ENCODE measurements at places on chromosomes 6 and 20.

DNA sequence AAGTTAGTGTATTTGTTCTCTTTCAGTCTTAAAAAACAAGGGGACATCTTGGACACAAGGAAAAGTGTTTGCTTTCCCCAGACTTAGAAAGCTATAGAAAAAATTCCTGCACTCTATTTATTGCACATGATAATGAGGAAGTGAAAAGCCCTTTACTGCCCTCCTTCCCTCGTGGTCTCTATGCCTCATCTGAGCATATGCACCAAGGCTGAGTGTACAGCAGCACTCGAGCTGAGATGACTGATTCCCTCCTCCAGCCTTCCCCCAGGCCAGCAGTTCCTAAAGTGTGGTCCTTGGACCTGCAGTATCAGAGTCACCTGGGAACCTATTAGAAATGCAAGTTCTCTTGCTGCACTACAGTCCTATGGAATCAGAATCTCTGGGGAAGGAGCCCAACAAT lies 14.3 kb upstream of the LAMP5 start:
- DNase-seq, result no peak

DNA sequence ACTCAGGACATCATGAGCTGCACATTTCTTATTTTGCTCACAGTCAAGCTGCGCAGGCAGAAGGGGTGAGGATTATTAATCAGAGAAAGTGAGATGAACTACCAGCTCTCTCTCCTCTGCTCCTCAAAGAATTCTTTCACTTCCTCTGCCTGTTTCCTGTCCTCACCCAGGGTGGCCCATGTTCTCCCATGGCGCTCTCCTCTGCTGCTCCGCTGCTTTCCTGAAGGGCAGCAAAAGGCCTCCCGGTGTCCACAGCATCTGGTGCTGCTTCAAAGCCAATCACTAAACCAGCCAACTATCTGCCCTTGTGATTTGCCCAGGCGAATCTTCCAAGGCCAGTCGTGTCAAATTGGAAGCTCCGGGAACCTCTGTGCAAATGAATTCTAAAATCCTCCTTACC lies 324.2 kb downstream of the TPBG start:
- no peak for DNase-seq

GRCh38 chr6:132598473-132598872 lies 8.9 kb upstream of the TAAR5 start:
- DNase-seq, result peak; percentile 1

DNA sequence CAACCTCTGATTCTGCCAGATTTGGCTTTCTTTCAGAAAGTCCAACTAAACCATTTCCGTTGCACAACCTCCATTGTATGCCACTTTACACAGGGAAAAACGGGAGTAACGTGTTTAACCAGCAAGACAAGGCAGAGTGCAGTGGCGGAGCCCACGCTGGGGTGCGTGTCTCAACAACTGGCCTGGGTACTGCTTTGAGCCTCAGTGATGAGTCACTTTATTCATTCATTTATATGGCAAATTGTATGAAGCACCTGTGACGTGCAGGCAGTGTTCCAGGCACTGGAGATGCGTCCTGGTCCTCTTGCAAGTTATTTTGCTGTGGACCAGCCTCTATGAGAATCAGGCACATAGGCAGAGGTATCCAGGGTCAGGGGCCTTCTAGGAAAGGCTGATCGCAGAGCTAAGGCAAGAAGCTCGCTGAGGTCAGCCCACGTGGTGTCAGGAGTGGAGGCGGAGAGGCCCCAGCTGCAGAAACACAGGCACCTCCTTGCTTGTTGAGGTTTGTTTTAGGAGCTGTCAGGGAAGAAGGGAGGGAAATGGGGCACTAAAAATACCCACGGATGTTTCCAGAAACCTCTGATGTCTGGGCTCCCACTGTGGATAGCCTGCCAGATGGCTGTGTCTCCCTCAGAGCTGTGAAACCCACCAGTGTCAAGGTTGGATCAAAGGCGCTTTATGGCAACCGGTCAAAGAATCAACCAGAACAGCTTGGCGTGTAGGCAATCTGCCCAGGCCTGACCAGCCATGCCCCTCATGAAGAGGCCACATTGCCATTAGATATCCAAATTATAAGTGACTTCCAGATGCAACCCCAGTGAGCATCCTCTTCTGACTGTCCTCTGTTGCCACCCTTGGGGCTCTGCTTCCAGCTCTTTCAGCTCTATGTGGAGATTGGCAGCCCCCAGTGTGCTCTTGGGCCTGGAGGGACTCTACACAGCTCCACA lies 157.2 kb downstream of the CD83 start:
- DNase-seq, result no peak

DNA sequence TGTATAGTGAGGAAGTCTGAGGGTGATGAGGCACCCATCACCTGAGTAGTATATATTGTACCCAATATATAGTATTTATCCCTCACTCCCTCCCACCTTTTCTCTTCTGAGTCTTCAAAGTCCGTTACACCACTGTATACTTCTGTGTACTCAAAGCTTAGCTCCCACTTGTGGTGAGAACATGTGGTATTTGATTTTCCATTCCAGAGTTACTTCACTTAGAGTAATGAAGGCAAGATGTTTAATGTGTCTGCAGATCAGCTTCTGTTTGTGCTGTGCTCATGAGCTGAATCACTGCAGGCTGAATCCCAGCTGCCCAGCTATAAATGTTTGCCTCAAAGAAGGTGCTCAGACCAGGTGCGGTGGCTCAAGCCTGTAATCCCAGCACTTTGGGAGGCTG lies 139.3 kb upstream of the FOXA2 start:
- no peak for DNase-seq

- peak; percentile 82 for DNase-seq
These were observed 14.3 kb downstream of the ID4 start for GRCh38 chr6:19851241-19852089.

GRCh38 chr6:102660303-102660702 lies 1266.8 kb downstream of the GRIK2 start:
- DNase-seq, result no peak

DNA sequence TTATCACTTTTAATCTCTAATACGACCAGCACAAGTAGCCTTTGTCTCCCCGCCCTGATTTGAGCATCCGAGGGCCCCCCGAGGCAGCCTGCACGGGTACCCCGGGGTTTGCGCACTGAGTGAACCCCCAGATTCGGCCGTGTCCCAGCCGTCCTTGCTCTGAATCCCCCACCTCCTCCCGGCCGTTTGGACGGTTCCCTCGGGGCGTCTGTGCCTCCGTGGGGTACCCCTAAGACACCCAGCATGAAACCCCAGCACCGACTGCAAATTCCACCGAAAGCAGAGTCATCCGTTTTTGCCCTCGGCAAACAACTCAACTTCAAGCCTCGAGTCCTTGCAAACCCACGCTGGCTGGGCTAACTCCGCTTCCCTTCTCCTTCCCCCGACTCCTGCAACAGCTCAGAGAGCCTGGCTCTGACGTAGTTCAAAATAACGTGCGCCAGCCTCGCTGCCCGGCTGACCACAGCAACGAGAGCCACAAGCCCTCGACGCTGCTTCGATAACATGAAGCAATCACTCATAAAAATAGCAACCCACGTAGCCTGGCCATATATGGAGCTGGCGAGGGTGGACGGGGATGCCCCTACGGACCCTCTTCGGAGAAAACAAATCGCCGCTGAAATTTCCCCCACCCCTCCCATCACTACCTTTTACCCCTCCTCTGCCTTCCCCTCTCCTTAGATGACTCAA lies 764 bp upstream of the SNAP25 start:
- no peak for DNase-seq
